NCI-H1417 treated with DMSO at 0.1 percent for 48 hours (cell line): ENCODE measurements at places on chromosomes 5 and 9.

GRCh38 chr9:4080921-4081895 lies 218.7 kb downstream of the GLIS3 start:
- no peak for DNase-seq

DNA sequence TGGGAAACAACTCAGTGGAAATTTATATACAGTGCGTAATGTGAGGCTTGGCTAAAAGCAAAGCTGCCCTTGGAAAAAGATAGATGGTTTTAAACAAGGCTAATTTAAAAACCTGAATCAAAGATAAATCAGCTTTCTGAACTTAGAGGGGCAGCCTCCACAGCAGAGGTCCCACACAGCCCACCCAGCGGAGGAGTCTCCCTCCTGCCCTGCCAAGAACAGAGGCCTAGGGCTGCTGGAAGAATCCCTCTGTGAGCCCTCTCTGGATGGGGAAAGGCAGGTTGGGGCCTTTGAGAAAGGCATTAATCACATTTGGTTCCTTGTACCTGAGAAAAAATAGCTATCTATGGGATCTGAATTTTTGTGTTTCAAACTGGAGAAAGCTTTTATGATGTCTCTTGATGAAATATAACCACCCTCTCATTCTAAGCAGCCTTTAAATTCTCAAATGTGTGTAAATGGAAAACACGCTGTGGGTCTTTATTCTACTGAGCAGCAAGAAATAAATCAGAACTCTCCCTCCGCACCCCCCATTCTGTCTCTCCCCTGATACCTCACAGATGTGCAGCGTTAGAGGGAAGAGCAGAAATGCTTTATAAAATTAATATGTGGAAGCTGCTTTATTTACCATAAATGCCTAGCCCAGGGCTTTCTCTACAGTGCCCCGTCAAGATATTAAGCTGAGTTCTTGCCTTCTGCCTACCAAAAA lies 329.2 kb downstream of the EFNA5 start:
- DNase-seq = no peak

- no peak for DNase-seq
Measured at GRCh38 chr9:126490214-126490631, 123.5 kb upstream of the LMX1B start.

DNA sequence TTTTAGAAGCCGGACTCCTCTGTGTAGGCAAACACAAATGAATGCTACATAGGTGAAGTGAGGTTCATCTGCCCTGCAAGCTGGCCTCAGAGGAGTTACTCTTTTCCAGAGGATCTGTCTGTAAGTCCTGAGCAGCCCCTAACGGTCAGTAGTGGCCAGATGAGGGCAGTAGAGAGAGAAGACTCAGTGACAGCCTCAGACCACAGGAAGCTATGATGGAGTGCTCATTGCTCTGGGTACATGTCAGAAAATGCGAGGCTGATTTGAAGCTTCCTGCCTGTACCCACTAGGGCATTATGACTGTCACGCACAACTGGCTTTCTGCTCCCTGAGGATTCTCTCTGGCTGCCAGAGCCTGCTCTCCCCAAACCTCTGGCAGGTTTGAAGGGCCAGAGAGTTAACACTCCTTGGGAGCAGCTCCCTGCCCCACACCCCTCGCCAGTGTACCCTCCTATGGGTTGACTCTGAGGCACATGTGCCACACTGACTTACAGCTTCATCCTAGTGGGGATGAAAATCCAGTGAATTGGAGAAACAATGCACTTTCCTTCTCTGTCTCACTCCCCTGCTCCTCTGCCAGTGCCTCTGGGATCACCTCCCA lies 141.5 kb downstream of the GABRG2 start:
- no peak for DNase-seq

- DNase-seq = no peak
Measured at GRCh38 chr9:135326633-135327152, 152.9 kb upstream of the PPP1R26 start.

- DNase-seq = no peak
Measured at GRCh38 chr5:172193872-172194271, at the start of gene EFCAB9. EFCAB9 (plus strand) TSS chr5:172194172; CDS start chr5:172194173, 1 bp downstream.

DNA sequence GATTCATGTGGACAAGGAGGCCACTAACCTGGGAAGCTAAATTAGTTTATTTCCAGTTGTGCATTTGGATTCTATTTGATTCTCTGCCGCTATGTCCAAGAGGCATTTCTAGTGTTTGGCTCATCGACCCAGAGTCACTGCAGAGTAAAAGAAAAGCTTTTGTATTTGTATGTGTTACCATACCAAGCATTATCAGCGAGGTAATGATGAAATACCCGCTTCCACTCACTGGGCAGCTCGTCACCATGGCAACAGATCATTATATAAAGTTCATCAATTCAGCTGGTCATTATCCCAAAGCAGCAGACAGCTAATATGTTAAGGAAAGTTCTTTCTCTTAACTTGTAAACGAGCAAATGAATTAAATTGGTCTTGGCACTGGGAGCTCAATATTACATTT lies 380.3 kb downstream of the SEMA5A start:
- no peak for DNase-seq

- DNase-seq = no peak
Measured at GRCh38 chr5:17081142-17081541, 136.3 kb upstream of the BASP1 start.

DNA sequence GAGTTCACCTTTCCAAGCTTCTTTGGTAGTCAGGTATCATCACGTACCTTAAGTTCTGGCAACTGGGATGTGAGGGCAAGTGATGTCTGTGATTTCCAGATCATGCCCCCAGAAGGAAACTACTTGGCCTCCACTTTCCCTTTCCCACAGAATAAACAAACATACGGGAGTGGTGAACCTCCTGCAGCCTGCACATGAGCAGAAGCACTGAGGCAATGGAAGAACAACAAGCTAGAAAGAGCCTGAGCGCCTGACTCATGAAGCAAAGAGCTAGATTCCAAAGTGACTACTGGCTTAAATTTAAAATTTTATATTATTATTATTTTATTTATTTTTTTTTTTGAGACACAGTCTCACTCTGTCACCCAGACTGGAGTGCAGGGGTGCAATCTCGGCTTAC lies 35.0 kb downstream of the ARL15 start:
- no peak for DNase-seq

DNA sequence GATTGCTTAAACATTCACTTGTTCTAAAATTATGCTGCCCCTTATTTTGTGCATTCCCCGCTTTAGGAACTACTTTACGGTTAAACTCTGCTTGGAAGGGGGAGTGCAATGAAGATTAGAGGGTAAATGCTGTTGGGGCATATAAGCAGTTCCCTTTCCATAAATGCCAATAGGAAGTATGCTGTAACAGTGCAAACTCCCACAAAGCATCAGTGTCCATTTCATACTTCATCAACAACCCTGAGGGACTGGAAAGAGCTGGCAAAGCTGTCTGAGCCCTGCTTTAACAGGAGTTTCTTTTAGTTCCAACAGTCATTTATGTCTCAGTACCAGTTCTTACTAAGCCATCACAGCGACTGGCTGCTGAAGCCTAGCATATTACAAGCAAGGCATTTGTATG lies 1.8 kb downstream of the ACTL7A start:
- DNase-seq = no peak

DNA sequence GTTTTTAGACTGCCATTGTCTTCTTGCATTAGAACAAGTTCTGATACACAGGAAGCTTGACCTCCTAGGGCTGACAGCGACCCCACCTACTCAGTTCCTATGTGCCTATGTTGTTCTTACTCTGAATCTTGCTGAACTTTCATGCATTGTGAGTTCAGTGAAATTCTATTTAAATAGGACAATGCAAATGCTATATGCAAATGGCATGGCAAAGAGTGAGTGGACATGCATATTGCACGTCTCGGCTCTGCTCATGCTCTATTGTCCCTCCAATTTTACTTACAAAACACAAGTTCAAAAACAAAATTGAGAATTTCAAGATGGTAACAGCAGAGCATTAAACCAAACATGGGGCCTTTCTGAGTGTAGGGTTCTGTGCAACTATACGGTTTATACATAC lies 5.3 kb upstream of the DCP2 start:
- no peak for DNase-seq

DNA sequence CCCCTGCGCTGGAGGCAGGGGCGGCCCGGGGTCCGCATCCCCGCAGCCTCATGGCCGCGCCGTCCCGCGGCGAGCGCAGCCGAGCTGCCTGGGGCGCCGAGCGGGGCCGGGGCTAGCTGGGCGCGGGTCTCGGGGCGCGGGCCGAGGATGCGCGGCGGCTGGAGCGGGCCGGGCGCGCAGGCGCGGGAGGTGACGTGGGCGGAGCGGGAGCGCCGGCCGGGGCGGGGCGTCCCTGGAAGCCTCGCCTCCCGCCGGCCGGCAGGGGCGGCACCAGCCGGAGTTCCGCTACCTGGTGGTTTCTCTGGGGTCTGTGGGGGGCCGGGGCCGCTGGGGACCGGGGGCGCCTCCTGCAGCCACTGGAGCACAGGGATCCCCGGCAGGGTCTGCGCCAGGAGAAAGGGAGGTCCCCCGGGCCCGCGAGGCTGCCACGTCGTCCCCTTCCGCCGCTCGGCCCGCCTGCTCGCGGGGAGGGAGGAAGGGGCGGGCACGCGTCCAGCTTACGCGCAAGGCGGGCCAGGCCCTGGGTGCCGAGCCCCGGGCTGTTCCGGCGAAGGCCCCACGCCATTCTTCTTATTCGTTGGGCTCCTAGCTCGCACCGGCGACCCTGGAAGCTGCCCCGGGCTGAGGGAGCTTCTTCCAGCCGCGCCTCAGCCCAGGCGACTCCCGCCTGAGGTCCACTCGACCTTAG lies at the start of gene LPCAT1:
TSS of gene LPCAT1 (minus strand) at position 168 of the 688 bp plus-strand sequence. CDS start at position 52, 116 bp downstream.
- DNase-seq = peak; percentile 36

- no peak for DNase-seq
Measured at GRCh38 chr5:74166064-74166463, 474.5 kb downstream of the ENC1 start.

GRCh38 chr5:142175461-142176142 lies 67.0 kb downstream of the NDFIP1 start:
- no peak for DNase-seq

GRCh38 chr5:170161069-170161468 lies 55.4 kb downstream of the FOXI1 start:
- DNase-seq = no peak

- no peak for DNase-seq
Measured at GRCh38 chr9:113477058-113477457, 13.5 kb downstream of the RGS3 start.

GRCh38 chr9:38434365-38434764 lies 10.1 kb upstream of the IGFBPL1 start:
- DNase-seq = no peak

- DNase-seq = no peak
Measured at GRCh38 chr5:33205079-33205478, 235.7 kb upstream of the TARS1 start.

- DNase-seq = no peak
Measured at GRCh38 chr5:79878721-79879336, 112.2 kb downstream of the MTX3 start.

DNA sequence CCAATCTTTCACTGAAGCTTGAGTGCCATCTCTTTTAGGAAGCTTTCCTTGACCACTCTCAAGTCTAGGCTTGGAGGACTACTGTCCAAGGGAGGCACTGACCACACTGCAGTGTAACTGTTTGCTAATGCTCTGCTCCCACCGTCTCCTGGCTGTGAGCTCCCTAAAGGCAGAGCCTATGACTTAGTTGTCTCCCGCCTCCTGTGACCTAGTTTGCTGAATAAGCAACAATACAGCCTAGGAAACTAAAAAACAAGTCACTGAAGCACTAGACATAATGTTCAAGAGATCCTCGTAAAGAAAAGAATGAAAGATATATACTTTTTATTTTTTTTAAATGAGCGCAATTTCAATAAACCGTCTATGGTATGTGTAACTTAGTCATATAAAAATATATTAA lies 31.4 kb downstream of the LIX1 start:
- no peak for DNase-seq

DNA sequence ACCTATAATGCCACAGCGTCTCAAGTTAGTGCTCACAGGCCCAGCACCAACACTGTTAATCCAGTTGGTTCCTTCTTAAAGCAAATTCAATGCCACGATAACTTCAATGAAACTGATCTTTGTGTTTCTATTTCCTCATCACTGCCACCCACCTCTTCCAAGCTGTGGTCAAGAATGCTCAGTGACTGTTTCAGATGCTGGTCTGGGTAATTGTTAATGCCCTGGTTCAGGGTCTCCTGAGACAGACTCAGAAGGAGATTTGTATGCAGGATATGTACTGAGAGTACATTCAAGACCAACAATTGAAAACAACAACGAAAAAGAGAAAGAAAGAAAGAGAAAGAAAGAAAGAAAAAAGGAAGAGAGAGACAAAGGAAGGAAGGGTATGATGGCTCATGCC lies 505.3 kb downstream of the TLE4 start:
- DNase-seq = no peak

- DNase-seq = no peak
Measured at GRCh38 chr9:102456562-102456961, 538.6 kb upstream of the CYLC2 start.

- no peak for DNase-seq
Measured at GRCh38 chr5:141934099-141934844, 10.6 kb downstream of the DELE1 start.
